Aorta (tissue), 5 donors: ENCODE measurements at places on chromosomes 5 and 9. TPM values are rescaled to one million over a fixed set of nuclear protein-coding genes. Genes with fewer than 3 reads are reported as not detected.

The DPH7 gene
- 35.7 TPM for total RNA-seq

The ZNF883 gene
- 2.1 TPM for total RNA-seq

The HAVCR1 gene
- total RNA-seq = 1.0 TPM

The NDUFB6 gene
- 44.6 TPM for total RNA-seq

DNA sequence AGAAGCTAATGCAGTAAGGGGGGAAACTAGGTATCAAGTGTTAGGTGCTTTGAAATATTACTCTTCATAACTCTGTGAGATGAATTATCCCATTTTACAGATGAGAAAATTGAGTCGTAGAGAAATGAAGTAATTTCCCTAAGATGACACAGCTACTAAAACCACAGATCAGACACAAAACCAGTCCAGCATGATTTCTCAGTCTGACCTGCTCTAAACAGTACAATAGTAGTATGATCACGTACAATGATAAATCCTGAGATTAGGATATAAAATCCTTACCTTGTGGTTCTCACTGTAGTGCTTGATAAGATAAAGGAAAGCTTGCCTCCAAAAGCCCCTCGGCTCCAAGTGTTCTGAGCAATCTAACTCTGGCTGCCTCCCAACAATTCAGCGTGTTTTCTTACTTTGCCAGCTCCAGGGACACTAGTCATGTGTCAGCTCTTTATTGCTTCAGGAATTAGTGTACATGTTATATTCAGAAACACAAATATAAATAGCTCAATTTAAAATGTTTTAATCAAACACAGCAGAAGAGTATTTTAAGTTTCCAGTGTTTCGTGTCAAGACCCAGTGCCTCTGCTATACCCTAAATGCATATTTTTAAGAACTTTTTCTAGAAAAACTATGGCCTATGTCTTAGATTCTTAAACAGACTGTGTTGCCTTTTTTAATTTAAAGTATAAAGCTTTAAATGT lies 243.6 kb downstream of the DENND1A start:
- DNase-seq = no peak

GRCh38 chr5:167870055-167870454 lies 421.4 kb upstream of the WWC1 start:
- DNase-seq = no peak

GRCh38 chr9:124298646-124299235 lies 41.0 kb downstream of the NEK6 start:
- DNase-seq = no peak

GRCh38 chr9:136389396-136389795 lies 10.6 kb downstream of the SNAPC4 start:
- no peak for DNase-seq

DNA sequence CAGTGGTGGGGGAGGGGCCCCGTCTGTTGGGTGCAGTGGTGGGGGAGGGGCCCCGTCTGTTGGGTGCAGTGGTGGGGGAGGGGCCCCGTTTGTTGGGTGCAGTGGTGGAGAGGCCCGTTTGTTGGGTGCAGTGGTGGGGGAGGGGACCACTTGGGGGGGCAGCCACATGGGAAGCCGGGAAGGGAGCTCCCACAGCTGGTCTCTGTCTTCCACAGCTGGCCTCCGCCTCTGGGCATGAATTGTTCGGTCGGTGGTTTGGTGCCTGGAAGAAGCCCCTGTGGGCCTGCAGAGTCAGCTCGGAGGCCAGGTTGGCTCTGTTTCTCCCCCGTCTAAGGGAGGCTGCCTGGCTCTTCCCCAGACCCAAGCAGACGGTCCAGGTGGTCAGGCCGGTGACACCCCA lies 69.3 kb downstream of the COL5A1 start:
- DNase-seq = no peak

GRCh38 chr5:143601917-143602333 lies 198.4 kb upstream of the NR3C1 start:
- DNase-seq = no peak
